ENCODE measurements at places on chromosomes 6 and 20.

DNA sequence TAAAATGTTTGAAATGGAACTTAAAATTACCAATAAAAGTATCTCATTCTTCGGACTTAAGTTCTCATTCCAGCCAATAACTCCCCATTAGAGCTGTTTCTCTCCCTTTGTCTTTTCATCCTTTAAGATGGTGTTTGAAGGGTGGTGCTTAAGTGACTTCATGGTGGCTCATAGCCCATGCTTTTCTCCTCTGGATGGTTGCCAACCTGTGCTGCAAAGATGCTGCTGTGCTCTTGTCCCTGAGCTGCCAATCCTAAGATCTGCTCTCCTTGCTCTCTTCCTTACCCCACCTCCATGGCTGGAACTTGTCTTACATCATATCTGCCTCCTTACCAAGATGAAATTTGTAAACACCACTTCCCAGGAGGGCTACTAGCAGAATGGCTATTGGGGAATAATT lies 31.6 kb upstream of the PNRC1 start:
- DNase-seq = no peak

DNA sequence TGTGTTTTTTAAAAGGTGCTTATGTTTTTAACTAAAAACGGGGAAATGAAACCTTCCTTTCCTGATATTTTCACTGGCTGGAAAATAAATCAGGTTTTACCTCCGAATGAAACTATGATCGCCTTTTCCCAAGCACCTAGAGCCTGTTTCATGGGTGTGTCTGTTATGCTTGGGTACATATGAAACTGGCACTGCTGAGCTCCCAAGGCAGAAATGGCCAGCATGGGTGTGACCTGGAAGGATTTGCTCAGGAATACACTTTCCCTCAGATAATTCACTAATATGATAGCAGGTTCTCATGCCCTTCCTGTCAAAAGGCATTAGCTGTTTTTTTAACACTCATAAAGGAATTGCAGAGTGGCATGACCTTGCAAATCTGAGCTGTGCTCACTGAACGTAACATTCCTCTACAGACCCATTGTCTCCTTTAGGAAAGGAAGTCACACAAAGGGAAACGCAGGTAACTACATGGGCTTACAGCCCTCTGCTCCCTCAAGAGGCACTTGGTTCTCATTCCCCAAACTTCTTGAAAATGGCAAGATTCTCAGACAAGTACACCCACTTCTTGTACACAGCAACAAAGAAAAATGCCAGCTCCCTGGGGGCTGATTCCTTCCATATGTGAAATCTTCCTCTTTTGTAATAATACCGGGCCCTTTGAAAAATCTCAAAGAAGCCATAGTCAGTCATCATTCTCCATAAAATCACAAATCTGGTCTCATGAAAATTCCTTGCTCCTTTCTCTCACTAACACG lies 72.7 kb downstream of the METTL24 start:
- DNase-seq = no peak

DNA sequence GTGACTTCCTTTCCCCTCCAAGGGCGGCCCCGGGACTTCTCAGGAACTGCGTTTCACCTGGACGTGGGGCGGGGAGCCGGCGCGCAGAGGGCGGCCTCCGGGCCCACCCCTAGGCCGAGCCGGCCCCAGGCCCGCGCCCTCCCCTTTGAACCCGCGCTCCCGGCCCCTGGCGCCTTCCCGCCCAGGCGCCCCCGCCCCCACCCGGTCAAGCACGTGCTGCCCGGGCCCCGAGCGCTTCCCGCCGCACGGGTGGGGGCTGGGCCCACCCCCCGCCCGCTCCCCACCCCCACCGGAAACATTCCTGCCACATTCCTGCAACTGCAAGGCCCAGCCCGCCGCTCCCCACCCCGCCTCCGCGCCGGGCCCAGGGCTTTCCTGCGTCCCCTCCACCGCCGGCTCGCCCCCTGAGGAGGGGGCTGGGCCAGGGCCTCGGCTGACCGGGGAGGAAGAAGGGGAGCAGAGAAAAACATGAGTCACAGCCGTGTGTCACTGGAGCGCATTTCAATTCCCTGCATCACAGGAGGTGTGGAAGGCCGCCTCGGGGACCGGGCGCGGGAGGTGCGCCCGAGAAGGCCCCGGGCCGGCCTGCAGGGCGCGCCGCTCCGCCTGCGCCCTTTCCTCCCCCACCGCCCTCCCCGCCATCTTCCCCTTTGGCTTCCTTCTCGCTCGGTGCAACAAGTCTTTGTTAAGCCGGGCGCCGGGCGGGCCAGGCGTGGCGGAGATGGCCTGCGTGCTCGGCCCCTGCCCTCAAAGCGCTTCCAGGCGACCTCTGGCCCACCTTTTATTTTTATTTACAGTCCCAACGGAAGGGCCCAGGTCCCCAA lies 1.2 kb upstream of the HMGA1 start:
- peak; percentile 86 for DNase-seq

GRCh38 chr6:15453186-15453585 lies 207.3 kb downstream of the JARID2 start:
- no peak for DNase-seq

DNA sequence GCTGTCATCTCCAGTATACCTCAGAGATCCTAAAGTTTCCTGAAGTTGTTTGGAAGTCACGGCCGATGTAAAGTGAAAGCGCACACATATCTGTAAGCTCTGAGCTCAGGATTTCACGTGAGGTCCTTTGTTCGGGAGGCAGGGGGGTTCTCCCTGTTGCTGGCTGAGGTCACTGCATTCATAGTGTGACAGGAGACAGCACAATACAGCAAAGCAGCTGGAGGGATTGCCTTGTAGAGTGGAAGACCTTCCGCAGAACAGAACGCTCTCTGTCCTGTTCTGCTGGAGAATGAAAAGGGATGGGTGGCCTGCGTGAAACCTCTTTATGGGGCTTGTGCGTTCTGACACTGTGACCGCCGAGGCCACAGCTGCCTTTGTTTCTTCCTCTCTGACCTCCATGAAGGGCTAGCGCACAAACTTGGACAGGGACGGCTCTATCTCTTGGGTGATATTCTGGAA lies 13.4 kb upstream of the SERPINB1 start:
- DNase-seq = no peak

DNA sequence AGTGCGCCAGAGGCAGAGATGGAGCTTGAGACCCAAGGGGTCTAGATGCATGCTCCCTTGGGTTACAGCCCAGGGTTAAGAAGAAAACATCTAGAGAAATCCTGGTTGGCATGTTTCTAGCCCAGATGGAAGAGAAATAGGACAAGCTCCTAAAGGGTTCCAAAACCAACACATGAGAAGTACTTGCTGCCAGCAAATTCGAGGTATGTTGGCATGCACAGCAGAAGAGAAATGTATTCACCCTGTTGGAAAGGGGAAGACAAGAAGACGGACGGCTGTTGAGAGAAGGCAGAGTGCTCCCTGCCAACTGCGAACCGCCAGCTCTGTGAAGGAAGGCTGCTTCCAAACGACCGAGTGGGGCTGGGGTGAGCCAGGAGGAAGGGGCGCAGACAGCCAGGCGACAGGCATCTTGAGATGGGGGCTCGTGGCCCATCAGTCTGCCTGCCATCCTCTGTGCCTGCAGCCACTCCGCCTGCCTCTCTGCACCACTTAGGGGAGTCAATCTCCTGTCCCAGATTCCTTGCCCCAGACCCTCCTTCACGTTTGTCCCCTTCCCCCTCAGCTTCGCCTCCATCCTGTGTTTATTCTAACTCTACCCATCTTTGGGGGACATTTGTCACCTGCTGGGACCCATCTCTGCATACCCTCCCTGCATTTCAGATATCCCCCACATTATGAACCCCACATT lies 249.2 kb downstream of the CDC5L start:
- DNase-seq = no peak

DNA sequence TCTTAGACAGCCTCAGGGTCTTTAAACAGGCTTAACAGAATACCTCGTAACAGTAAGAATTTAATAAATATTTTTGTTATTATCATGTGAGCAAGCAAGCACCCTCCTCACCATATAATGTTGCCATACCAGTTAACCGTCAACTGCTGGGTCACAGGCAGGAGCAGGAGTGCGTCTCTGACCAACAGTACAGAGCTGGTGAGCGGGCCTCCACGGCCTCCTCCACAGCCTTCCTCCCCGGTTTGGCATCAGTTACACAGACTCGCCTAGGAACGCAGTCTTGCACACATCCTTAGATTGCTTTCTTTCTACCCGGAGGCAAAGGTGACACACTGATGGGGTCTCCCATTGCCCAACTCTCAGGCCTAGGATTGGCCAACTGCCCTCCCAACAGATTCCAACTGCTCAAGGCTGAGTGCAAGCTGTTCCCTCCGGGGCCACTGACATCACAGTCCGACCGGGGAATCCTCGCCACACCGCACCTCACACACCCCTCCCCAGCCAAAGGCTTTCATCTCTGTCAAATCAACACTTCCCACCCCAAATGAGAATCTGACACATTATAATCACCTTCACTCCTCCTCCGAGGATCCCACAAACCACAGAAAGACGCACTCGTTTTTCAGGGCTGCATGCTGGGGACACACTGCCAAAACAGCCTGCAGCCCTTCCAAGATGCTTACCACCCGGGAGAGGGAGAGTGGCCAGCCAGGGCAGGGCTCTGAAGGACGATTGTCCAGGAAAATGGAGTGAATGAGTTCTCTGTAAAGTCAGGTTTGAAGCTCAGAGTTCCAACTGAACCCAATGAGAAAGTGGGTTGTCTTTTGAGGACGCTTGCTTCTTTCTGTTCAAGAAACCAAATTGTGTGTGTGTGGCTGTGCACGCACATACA lies 63.2 kb downstream of the PDE10A start:
- no peak for DNase-seq

GRCh38 chr6:6581054-6581453 lies 7.5 kb upstream of the LY86 start:
- DNase-seq = peak; percentile 64

DNA sequence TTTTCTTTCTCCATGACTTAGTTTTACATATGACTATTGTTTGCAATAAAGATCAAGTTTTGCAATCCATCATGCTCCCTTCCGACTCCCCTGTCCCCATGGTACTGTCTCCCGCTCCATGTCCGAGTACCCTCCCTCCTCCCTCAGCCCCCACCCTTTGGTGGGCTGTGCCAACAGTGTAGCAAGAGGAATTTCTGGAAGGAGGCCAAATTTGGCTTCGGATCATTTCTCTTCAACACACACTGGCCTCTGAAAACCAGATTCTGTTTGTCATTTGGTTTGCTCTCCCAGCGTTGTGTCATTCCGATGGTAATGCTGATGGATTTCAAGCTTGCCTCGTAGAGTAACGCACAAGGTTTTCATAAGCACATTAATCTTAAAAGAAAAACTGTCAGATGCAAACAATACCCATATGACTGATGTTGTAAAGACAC lies 22.9 kb upstream of the PAX1 start:
- DNase-seq = no peak

DNA sequence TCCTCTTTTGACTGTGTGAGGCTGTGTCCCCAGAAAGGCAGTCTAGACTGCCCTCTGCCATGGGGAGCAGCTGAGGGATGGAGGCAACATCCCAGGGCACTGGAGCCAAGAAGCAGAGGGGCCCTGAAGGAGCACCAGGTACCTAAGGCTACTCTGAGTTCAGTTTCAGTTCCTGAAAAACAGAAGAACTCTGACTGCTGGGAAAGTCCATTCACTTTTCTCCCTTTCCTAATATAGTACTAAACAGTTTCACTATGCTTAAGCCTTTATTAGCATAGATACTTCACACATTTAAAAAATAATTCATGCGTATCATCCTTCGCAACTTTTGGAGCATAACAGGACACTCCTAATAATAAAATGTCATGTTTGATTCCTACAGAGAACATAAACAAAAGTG lies 130.0 kb downstream of the FOXC1 start:
- no peak for DNase-seq

- no peak for DNase-seq
Observed at GRCh38 chr6:56096946-56097621, 150.3 kb downstream of the COL21A1 start.

DNA sequence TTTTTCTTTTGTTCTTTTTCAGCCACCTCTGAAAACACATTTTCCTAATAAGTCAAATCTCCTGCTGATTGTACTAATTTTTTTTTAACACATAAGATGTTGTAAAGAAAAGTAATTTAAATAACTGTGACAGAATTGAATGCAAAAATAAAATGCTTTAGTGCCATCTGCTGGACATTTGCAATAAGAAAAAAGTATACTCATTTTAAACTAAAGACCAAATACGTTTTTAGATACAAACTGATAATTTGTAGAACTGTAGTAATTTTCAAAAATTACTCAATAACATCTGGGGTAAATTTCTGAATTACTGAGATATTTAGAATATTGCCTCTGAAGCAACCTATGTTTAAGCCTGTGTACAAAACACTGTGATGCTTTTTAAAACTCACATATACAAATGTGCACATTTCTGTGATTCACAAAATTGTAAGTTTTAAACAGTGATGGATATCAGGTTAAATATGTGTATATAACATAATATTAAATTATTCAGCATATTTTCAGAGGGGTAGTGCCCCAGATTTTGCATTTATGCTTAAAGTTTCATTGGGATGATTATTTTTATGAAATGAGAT lies 198.7 kb downstream of the RIMS1 start:
- no peak for DNase-seq
